ENCODE measurements at places on chromosomes 1 and 21. TPM values are rescaled to one million over a fixed set of nuclear protein-coding genes. Genes with fewer than 3 reads are reported as not detected.

Gene RXFP4
- 0.13 TPM for polyA plus RNA-seq

Gene KCNJ15
- 3.6 TPM for polyA plus RNA-seq

Gene MYBPH
- 0.24 TPM for polyA plus RNA-seq

Gene TAS1R1
- 0.15 TPM for polyA plus RNA-seq

Gene EFNA1
- 23.7 TPM for polyA plus RNA-seq

Gene TRIM67
- 0.11 TPM for polyA plus RNA-seq

Gene KLF17
- 0.93 TPM for polyA plus RNA-seq

Gene FAM72A
- 6.5 TPM for polyA plus RNA-seq

Gene TSPEAR
- polyA plus RNA-seq, result 1.0 TPM

Gene SELL
- 2.6 TPM for polyA plus RNA-seq

Gene TNN
- 2.4 TPM for polyA plus RNA-seq

Gene S100A7A
- polyA plus RNA-seq, result not detected

Gene ZNF648
- polyA plus RNA-seq, result 1.9 TPM

Gene CYP4B1
- polyA plus RNA-seq, result 1.9 TPM

Gene ITLN2
- not detected for polyA plus RNA-seq

Gene CLCA1
- polyA plus RNA-seq, result not detected

Gene KLHDC8A
- polyA plus RNA-seq, result 1.6 TPM

Gene BROX
- polyA plus RNA-seq, result 30.5 TPM

Gene S100A9
- polyA plus RNA-seq, result 18.2 TPM

Gene NUP210L
- polyA plus RNA-seq, result 0.10 TPM

Gene LHX4
- 2.3 TPM for polyA plus RNA-seq

Gene SLC2A5
- polyA plus RNA-seq, result 0.39 TPM

Gene C1QTNF12
- polyA plus RNA-seq, result 8.8 TPM

Gene WNT3A
- not detected for polyA plus RNA-seq

Gene ACKR1
- 0.20 TPM for polyA plus RNA-seq

Gene C8A
- polyA plus RNA-seq, result not detected

Gene ACBD3
- 59.0 TPM for polyA plus RNA-seq

Gene S100A1
- 1.5 TPM for polyA plus RNA-seq

Gene TNNT2
- 18.9 TPM for polyA plus RNA-seq

Gene DHCR24
- 70.1 TPM for polyA plus RNA-seq

Gene RBM11
- polyA plus RNA-seq, result 4.5 TPM

Gene CENPF
- polyA plus RNA-seq, result 110 TPM

Gene TTC13
- polyA plus RNA-seq, result 26.0 TPM

Gene LCE2B
- polyA plus RNA-seq, result not detected

Gene TRIM17
- 5.6 TPM for polyA plus RNA-seq

Gene LCE3E
- polyA plus RNA-seq, result not detected

Gene SAMD13
- 6.2 TPM for polyA plus RNA-seq

Gene CD1D
- polyA plus RNA-seq, result 10.2 TPM

Gene SIK1
- 3.0 TPM for polyA plus RNA-seq

Gene SELP
- 3.8 TPM for polyA plus RNA-seq

Gene REN
- polyA plus RNA-seq, result 94.2 TPM

Gene TEKT2
- polyA plus RNA-seq, result 2.1 TPM

Gene PROX1
- polyA plus RNA-seq, result 8.4 TPM

Gene SPRR3
- polyA plus RNA-seq, result not detected

Gene KPRP
- polyA plus RNA-seq, result not detected

Gene NBPF4
- polyA plus RNA-seq, result not detected

Gene HNRNPU
- polyA plus RNA-seq, result 611 TPM

Gene CTTNBP2NL
- polyA plus RNA-seq, result 37.9 TPM

Gene TMPRSS2
- 31.2 TPM for polyA plus RNA-seq

Gene TFF1
- polyA plus RNA-seq, result not detected

Gene ACTA1
- polyA plus RNA-seq, result 2.4 TPM

Gene ARID1A
- polyA plus RNA-seq, result 103 TPM

Gene SMCP
- polyA plus RNA-seq, result not detected

Gene TTC24
- 0.89 TPM for polyA plus RNA-seq

Gene SF3B4
- 76.3 TPM for polyA plus RNA-seq

Gene KTI12
- polyA plus RNA-seq, result 5.9 TPM

Gene ACADM
- 145 TPM for polyA plus RNA-seq

Gene RAB13
- polyA plus RNA-seq, result 165 TPM

Gene GRIK3
- polyA plus RNA-seq, result 3.4 TPM

Gene S100A10
- polyA plus RNA-seq, result 626 TPM
